ENCODE measurements at places on chromosomes 1 and 21.

GRCh38 chr1:245742896-245743295 lies 588.1 kb downstream of the KIF26B start:
- peak; percentile 39 for DNase-seq

DNA sequence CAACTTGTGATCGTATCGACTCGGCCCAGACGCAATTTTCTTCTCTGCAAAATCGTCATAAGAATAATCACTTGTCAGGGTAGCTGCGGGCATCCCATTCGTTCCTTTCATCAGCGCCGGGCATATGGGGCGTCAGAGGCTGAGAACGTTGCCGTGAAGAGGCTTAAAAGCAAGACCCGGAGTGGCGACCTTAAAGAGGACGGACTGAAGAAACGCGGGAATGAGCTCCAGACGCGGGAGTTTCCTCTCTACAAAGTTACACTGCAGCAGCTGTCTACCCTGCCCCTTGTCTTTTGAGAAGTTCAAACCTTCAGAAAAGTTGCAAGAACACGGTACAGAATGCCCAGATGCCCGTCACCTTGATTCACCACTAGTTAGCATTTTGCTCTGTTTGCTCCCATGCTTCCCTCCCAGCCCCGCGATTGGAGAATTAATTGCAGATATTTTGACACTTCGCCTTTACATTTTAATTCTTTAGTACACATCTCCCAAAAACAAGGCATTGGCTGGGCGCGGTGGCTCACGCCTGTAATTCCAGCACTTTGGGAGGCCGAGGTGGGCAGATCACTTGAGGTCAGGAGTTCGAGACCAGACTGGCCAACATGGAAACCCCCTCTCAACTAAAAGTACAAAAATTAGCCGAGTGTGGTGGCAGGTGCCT lies 967 bp downstream of the CENPS start:
- DNase-seq = no peak

DNA sequence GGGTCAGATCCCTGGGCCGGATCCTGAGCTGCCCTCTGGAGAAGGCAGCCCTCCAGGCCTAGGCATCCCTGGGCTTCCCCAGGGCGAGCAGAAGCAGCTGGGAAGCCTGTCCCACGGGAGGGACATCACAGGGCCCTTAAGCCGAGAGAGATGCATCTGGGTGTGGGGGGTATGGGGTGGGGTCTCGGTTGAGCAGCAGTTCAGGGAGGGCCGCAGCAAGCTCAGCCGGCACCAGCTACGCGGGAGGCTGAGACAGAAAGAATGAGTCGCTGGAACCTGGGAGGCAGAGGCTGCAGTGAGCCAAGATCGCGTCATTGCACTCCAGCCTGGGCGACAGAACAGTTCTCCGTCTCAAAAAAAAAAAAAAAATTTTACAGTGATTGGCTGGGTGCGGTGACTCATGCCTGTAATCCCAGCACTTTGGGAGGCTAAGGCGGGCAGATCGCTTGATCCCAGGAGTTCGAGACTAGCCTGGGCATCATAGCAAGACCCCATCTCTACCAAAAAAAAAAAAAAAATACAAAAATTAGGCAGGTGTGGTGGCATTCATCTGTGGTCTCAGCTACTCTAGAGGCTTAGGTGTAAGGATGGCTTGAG lies 37.7 kb downstream of the RRP1 start:
- no peak for DNase-seq

DNA sequence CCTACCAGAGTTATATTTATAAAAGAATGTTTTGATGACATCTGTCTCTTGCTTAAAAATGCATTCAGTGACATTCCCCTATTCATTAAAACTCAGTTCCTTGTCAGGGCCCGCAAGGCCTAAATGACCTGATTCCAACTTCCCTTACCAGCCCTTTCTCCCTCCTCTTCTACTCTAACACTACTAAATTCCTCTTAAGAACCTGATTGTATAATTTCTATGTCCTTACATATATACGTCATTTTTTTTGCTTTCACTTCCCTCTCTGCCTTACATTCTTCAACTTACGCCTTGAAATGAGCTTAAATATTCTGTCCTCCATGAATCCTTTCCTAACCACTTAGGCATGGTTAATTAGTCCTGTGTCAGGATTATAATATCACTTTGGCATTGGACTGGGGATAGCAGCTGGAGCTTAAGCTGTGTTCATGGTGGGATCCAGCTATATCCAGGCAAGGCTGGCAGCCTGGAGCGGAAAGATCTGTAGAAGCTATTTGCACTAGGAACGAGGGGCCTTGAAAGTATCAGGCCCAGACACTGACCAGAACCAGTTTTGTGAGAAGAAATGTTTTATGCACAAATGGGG lies 360.2 kb upstream of the PTBP2 start:
- DNase-seq = peak; percentile 88

- DNase-seq = no peak
Measured at GRCh38 chr1:156815307-156815826, 1.3 kb downstream of the SH2D2A start.

GRCh38 chr1:61926597-61926996 lies 184.3 kb downstream of the PATJ start:
- DNase-seq = no peak

DNA sequence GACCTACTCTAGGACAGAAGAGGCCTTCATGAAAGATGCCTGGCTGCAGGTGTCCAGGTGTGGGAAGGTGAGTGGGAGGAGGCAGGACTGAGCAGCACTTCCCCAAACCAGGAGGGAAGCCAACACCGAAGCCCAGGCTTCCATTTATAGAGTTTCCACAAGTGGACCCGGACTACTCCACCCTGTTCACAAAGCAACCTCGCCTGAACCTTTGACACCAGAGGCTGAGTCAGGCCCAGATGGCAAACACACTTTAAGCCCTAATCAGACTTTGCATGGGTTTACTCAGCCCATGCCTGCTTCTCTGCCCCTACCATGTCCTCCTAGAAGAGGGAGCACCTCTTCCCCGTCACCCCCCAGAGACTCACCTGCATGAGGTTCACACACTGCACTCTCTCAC lies 14.0 kb downstream of the PRR9 start:
- no peak for DNase-seq

- DNase-seq = no peak
Measured at GRCh38 chr1:175415129-175415712, 222.6 kb upstream of the KIAA0040 start.

DNA sequence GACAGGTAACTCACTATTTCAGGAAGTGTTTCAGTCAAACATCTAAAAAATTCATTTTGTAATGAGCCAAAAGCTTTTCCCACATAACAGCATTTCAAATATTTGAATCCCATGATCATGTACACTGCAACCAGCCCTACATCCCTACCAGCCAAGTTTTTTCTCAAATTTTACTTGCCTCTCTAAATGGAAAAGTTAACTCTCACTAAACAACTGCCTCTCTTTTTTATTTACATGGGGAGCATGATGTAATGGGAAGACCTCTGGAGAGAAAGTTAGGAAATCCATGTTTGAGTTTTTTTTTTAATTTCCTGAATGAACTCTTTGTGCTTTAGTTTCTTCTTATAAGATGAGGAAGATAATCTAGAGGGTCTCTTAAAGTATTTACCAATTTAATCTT lies 70.5 kb downstream of the TTLL7 start:
- no peak for DNase-seq

GRCh38 chr1:79681382-79681781 lies 674.9 kb upstream of the ADGRL4 start:
- no peak for DNase-seq

DNA sequence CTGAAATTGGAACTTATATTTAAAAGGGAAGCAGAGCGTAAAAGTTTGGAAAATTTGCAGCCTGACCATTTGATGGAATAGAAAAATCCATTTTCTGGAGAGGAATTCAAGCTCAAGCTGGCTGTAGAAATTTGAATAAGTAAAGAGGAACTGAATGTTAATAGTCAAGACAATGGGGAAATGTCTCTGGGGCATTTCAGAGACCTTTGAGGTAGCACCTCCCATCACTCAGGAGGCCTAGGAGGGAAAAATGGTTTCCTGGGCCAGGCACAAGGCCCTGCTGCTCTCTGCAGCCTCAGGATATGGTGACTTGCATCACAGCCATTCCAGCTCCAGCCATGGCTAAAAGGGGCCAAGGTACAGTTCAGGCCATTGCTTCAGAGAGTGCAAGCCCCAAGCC lies 17.6 kb upstream of the TSHB start:
- no peak for DNase-seq

DNA sequence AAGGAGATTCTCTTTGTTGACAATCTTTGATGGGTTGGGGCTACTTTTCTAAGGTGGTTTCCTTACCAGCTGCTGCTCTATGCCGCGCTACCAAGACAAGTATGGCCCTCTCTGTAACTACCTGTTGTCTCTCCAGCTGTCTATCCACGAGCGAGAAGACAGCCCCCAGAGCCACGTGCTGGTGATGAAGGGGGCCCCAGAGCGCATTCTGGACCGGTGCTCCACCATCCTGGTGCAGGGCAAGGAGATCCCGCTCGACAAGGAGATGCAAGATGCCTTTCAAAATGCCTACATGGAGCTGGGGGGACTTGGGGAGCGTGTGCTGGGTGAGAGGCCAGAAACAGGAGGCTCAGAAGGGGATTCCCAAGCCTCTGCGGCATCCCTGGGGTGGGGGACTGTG lies 14.4 kb downstream of the ATP1A2 start:
- no peak for DNase-seq

DNA sequence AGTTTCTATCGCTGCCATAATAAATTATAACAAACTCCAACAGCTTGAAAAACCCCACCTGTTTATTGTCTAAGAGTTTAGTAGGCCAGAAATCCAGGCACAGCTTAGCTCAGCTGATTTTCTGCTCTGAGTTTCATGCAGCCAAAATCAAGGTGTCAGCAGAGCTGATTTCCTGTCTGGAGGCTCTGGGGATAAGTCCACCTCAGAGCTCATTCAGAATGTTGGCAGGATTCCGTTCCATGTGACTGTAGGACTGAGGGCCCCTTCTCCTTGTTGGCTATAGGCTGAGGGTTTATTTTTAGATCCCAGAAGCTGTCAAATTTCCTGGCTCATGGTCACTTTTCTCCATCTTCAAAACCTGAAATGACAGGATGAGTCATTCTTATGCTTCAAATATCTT lies 91.6 kb upstream of the CHODL start:
- no peak for DNase-seq

GRCh38 chr1:242187171-242187570 lies 188.3 kb upstream of the MAP1LC3C start:
- no peak for DNase-seq

GRCh38 chr1:115098979-115099692 lies 9.8 kb upstream of the TSPAN2 start:
- DNase-seq = no peak

GRCh38 chr1:39979654-39980053 lies 24.7 kb downstream of the MFSD2A start:
- DNase-seq = no peak

GRCh38 chr21:32350211-32350980 lies 42.4 kb downstream of the URB1 start:
- no peak for DNase-seq

- DNase-seq = no peak
Measured at GRCh38 chr1:208455821-208456220, 211.6 kb upstream of the PLXNA2 start.

DNA sequence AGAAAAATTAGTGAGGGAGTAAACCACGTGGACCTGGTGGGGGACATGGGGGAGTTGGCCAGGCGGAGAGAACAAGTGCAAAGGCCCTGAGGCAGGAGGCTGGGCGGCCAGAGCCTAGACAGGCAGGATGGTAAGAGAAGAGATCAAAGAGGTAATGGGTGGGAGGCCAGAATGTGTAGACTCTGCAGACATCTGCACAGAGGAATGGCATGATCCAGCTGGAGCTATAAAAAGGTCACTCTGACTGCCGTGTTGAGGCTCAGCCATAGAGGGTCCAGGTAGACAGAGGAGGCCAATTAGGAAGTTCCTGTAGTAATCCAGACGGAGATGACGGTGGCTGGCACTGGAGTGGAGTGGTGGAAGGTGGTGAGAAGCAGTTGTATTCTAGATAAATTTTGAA lies 3.6 kb downstream of the H6PD start:
- no peak for DNase-seq

- DNase-seq = no peak
Measured at GRCh38 chr1:8003438-8004112, 22.5 kb downstream of the ERRFI1 start.

- no peak for DNase-seq
Measured at GRCh38 chr1:159911326-159912070, 11.5 kb upstream of the CFAP45 start.

DNA sequence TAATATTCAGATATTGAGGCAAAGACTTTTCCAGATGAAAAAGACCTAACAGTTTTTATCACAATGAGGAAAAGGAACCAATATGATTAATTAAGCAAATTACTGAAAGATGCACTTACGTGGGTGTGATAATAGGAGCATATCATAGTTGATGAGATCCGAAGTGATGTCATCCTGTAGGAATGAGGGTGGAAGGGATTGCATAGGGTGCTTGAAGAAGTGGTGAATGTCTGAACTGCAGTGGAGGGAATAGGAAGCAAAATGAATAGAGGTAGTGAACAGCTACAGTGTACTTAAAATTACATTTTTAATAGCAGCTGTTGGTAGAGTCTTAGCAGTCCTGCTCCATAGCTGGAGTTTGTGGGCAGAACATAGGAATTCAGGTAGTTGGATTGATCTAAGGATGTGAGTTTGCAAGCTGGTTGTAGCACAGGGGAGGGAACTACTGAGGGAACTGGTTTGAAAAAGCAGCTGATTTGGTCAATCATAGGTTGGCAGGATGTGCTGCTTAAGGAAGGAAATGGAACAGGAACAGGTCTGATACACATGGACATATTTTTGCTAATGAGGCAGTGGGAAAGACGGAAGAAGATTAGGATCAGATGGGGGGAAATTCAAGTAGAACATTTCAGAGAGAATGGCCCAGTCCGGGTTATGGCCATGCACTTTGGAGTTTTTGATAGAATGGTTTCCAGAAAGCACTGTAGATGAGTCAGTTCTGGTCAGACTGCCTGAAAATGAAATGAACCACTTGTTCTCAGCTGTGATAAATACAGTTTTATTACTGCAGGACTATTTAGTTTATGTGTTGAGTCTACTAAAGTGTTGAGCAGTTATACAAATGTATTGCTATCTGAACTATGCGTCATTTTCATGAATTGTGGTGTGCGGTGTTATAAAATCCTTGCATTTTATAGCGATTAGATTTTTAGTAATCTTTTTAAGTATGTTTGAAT lies 155.8 kb downstream of the RYR2 start:
- no peak for DNase-seq
